NCI-H1417 treated with DMSO at 0.1 percent for 48 hours (cell line): ENCODE measurements at places on chromosomes 6 and 20.

- DNase-seq: no peak
These were observed 80.5 kb upstream of the SGK1 start for GRCh38 chr6:134398453-134398852.

- DNase-seq: no peak
These were observed 37.1 kb downstream of the PROKR2 start for GRCh38 chr20:5279661-5280060.

DNA sequence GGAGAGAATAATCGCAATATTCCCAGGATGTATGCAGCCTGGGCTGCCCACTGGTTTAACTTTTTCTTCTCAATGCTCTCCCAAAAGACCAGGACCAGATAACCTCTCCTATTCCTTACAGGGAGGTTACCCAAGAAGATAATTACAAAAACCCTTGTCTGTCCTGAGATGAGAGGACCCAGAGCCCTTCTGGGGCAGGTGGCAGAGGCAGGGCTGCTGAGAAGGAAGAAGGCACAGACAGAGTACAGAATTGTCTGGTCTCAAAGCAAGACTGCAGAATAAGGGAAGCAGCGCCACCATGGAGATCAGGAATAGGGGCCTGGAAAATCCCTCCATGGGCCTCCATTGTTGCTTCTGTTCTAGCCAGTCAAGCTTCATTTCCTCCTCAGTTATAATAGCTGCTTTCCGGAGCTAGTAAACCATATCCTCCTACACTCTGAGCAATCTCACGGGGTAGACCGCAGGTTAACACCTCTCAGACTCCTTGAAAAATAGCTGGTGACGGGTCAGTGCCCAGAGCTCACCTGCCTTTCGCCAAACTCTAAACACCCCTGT, 463 bp upstream of the HLA-DMB start:
- no peak for DNase-seq

DNA sequence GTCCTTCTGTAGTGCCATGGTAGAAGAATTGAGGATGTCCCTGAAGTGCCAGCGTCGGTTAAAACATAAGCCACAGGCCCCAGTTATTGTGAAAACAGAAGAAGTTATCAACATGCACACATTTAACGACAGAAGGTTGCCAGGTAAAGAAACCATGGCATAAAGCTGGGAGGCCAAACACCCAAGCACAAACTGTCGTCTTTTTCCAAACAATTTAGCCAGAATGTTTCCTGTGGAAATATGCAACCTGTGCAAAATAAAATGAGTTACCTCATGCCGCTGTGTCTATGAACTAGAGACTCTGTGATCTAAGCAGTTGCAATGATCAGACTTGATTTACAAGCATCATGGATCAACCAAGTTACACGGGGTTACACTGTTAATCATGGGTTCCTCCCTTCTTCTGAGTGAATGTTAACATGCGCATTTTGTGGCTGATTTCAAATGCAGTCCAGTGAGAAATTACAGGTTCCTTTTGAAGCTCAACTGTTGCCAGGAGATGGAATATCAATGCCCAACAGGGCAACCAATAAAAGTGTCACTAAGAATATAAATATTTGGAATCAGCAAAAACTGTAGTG, 674.9 kb downstream of the GRIK2 start:
- DNase-seq: no peak

DNA sequence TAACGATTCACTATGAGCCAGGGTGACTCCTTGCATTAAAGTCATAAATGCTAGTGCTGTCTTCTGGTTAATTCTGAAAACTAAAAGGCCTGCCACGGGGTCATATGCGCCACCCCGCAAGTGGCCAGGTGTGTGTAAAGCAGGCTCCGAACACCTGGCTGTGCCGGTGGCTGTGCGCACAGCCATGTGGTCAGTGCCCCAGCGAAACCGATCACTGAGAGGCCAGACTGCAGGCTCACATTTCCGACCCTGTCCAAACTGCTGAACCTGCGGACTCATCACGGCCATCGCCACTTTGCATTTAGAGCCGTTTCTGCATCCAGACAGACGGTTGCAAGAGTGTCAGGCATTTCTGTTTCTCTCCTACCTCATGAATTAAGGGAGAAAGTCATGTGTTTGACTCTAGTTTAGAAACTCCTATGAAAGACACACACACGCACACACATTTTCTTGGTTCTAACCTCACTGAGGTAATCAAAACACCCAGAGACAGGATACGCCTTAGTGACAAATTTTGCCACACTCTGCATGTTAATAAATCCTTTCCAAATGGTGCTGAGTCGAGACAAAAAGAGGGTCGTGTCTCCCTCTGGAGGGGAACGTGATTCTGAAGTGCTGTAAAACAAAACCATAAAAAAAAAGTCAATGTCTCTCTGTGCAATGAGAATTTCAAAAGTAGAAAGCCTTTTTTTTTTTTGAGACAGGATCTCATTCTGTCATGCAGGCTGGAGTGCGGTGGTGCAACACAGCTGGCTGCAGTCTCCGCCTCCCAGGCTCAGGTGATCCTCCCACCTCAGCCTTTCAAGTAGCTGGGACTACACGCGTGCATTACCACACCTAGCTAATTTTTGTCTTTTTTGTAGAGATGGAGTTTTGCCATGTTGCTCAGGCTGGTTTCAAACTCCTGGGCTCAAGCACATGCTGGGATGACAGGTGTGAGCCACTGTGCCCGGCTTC, 31.0 kb upstream of the TCFL5 start:
- no peak for DNase-seq

DNA sequence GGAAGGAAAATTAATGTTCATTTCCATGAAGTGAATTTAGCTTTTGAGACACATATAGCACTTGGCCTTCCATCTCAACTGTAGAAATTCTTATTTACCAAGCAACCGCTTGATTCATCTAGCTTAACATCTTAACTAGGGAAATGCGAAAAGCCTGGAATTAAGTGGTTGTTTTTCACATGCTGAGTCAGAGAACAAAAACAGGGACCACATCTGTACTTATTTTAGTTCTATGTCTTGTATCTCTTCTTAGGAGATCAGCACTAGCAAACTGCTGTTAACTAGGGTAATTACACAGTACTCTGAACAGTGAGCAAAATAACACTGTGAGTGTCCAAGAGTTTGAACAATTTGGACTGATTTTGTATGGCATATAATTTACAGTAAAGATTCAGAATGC, 590.9 kb upstream of the NRSN1 start:
- no peak for DNase-seq

DNA sequence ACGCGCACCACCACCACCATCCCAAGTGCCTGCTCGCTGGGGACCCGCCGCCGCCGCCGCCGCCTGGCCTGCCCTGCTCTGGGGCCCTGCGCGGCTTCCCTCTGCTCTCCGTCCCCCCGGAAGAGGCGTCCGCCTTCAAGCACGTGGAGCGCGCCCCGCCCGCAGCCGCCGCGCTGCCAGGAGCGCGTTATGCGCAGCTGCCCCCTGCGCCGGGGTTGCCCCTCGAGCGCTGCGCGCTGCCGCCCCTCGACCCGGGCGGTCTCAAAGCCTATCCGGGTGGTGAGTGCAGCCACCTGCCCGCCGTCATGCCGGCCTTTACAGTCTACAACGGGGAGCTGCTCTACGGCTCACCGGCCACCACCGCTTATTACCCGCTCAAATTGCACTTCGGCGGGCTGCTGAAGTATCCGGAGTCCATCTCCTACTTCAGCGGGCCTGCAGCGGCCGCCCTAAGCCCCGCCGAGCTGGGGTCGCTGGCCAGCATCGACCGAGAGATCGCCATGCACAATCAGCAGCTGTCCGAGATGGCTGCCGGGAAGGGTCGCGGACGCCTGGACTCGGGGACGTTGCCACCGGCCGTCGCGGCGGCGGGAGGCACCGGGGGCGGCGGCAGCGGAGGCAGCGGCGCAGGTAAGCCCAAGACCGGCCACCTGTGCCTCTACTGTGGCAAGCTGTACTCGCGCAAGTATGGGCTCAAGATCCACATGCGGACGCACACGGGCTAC, 7.2 kb downstream of the PRDM13 start:
- no peak for DNase-seq
